ENCODE measurements at places on chromosomes 6 and 20.

DNA sequence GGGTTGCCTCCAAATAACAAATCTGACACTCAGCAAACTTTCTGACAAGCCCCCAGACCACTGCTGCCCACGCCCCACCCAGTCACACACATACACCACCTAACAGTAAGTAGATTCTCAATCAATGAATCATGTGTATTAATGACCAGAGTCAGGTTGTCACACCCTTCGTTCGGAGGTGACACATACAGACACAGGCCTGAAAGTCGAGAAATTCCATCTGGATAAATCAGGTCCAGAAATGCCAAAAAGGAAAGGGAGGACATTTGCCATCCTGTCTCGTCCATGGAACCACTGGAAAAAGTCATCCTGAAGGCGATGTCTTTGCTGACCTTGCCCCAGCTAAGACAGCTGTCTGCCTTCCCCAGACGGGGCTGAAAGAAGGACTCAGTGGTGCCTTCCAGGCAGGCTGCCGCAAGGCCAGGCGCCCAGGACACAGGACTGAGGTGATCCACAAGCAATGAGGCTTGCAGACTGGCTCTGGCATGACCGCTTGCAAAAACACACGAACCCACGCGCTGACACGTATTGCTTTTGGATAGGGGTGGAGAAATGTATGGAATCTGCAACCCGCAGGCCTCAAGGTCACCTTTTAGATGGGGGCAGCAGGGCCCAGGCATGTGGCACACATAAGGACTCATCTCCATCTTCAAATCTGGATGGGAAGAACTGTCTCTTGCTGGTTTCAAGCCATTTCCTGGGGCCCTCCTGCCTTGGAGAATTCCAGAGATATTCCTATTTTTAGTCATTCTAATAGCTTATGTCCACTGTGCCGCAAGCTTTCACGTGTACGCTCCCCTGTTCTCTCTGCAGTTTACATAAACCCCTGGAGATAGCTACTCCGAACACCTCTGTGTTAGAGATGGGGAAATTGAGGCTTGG lies 9.0 kb downstream of the NFATC2 start:
- DNase-seq: no peak

DNA sequence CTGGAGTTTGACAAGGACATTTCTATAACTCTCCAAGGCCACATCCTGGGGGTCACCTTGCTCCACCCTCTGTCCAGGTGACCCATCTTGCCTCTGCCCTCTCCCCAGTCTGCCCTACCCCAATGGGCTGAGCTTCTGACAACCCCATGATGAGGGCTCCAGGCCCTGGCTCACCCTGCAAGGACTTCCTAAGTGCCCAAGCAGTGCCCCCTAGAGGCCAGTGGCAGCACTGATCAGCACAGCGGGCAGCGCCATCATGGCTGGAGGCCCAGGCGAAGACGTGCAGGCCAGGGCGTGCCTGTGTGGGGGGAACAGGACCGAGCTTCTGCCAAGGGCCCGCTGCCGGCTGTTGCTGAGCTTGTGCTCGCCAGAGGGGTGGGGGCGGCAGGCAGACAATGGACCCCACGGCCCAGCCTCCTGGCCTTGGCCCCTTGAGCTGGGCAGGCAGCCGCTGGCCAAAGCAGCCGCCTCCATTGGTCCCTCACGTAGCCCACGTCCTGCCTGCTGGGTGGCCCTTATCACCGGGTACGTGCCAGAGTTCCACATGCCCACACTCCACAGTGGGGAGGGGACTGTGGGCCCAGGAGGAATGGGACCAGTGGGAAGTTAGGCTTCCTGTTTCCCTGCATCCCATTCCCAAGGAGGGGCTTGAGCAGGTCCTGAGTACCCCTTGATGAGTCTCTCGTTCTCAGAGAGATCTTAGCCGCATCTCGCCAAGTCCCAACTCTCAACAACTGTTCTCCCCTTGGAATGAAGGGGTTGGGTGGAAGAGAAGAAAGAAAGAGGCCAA lies 64.3 kb downstream of the MRPL14 start:
- DNase-seq: no peak

DNA sequence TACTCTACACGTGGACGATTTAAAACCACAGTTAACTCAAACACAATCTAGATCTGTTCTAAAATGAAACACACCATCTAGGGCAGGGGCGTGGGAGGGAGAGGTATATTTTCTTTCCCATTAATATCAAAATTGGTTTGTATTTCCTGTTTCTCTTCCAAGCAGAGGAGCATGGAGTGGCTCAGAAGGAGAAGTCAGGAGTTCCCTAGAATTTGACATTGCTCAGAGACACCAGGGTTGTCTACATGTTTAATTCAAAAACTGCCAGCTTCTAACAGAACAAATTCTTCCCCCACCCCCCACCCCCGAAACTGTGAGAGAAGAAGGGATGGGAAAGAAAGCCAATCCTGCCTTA lies 2.3 kb downstream of the PREX1 start:
- no peak for DNase-seq

GRCh38 chr6:81834141-81834681 lies 81.7 kb upstream of the TENT5A start:
- DNase-seq: no peak

GRCh38 chr6:30821862-30822784 lies 62.2 kb upstream of the DDR1 start:
- DNase-seq: peak; percentile 16

DNA sequence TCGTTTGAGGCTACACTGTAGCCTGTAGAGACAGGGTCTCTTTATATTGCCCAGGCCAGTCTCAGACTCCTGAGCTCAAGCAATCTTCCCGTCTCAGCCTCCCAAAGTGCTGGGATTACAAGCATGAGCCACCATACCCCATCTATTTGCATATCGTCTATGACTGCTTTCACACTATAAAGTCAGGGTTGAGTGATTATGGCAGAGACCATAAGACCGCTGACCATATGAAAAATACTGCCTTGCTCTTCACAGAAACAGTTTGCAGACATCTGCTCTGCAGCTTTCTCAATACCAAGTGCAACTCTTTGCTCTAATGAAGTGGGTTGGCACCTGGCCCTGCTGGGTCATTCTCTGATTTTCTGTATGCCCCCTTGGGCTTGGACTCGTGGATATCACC lies 79.5 kb upstream of the PAK5 start:
- no peak for DNase-seq

GRCh38 chr6:28653876-28654275 lies 128.2 kb downstream of the GPX5 start:
- DNase-seq: no peak

GRCh38 chr6:160992061-160992979 lies 751 bp downstream of the MAP3K4 start:
- DNase-seq: peak; percentile 10

DNA sequence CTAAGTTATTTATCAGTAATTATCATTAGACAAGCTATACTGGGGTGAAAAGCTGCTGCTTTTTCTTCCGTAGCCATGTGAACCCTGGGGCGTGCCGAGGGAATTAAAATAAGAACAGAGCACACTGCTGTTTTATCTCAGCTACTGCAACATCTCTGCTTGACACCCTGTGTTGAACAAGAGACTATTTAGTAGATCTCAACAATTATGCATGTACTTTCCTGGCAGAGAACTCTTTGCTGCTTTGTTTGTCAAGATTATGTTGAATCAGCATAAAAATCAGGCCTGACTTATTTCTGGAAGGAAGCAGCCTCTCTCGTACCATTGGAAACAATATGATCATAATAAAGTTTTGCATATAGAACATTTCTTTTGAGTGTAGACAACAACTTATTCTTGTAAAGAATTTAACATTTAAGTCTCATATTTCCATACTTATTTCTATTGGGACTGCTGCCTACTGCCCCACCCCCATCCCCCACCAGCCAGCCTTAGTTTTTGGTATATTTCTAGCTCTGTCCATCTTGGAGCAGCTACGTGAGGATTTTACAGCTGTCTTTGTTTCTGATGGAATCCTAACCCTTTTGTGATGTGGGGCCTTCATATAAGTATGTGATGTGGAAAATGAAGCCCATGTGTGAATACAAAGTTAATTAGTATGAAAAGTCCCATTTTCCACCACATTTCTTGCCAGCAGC lies 1011.4 kb downstream of the KIF16B start:
- no peak for DNase-seq

DNA sequence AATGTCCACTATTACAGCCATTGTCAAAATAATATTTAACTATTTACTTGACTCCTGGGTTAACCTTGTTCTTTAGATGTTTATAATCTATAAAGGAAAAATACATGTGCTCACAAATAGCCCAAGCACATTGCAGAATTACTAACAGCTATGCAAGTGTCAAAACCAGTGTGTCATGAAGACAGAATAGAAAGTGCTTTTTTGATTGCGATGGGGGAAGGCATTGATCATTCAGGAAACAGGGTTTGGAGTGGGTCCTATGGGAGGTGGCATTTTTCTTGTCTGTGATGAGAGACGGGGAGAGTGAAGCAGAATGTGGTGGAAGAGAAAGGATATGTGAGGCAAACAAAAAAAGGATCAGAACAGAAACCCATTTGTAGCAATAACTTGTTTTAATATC lies 1.0 kb upstream of the AGPAT4 start:
- DNase-seq: no peak

DNA sequence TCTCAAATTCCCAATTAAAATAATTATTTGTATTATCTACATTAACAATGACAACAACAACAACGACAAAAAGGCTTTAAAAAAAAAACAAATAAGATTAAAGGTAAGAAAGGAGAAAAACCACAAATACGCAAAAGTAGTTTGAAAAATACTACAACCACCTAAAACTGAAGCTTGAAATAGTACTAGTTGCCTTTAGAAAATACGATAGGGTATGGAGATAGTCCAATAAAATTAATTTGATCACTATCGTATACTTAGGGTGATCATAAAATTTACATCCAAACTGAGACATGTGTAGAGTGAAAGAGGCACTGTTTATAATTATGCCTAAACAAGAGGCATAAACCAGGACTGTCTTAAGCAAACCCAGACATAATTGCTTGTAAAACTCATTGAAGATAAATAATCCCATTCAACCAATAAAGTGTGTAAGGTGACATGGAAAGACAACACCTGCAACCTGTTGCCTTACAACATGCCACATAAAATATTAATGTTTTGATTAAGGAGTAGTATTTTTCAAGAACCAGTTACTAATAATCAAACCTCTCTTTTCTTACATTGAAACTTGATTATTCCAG lies 22.7 kb downstream of the REPS1 start:
- DNase-seq: no peak

- no peak for DNase-seq
Observed at GRCh38 chr6:3239110-3239830, 11.8 kb upstream of the TUBB2B start.

DNA sequence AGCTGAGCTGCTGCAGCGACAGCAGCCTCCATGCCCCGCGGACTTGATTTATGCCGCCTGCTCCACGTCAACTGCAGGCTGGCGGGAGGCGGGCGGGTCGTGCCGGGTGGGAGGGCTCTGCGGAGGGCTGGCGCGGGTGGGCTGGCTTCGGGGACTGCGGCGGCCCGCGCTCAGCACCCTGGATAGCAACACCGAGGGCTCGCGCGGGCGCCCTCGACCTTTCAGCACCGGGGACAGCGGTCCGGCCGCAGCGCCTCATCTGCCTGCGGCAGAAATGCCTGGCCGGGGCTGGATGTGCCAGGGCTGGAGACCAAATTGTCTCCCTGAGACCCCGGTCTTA lies 792 bp downstream of the SNAP25 start:
- peak; percentile 46 for DNase-seq

GRCh38 chr6:143397227-143398222 lies 53.0 kb downstream of the ADAT2 start:
- no peak for DNase-seq

DNA sequence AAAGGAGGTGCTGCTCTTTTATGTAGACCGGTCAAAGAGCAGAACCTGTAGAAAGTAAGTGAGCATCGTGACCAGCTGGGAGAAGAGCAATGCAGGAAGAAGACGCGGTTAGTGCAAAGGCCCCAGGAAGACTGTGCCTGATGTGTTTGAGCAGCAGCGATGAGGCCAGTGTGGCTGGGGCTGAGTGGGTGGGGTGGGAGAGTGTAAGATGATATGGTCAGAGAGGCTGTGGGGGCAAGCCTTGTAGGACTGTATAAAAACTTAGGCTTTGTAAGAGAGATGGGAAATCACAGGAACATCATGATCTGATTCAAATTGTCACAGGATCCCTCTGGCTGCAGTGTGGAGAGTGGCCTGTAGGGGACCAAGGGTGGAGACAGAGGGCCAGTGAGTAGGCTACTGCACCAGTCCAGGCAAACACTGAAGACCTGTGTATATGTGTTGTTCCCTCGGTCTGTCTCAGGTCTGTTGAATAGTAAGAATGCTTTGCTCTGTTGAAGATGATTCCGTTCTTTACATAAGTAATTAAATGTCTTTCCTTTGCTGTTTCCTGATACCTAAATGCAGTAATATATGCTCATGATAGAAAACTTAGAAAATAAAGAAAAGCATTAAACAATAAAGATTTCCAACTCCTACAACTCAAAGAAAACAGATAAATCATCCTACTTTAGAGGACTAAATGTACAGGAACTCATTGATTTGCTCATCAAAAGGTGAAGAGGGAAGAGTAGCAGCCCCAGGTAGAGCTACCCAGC lies 23.6 kb upstream of the WFDC2 start:
- DNase-seq: no peak

All from naive B cell (primary cell).